Stimulated activated CD4-positive, alpha-beta T cell treated with anti-CD3 and anti-CD28 coated beads, TNF-alpha, amount 100 ng/mL, for 4 hours (primary cell): ENCODE measurements at places on chromosomes 3 and 15.

DNA sequence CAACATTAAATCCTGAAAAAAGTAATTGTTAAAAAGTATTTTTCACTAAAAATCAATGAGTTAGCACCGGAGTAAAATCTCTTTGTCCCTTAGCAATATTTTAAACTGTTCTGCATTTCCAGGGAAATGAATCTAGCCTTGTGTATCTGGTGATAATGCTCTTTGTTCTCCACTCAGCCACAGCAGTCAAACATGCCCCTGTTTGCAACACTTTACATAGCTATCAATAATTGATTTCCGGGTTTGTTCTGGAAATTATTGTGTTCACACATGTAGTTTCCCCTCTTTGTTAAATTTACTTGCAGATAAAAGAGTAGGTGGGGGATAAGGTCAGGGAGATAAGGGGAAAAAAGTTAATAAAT, 3.6 kb upstream of the A4GNT start:
- no peak for DNase-seq

DNA sequence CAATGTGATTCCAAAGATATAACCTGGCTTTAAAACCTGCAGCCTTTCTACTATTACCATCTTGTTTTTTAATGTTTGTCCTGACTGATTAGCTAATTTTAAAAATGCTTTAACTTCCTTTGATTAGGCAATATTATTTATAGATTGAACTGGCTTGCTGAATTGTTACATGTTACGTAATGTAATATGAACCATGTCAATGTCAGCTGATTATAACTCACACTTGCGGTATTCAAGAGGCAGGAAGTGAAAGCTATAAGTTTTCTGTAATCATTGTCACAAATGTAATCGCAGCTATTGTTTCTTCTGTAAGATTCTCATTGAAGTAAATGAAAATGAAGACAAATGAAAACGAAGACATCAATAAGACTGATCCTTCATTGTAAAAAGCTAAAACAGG, 146.8 kb downstream of the ROBO2 start:
- DNase-seq: no peak

- DNase-seq: no peak
Measured at GRCh38 chr3:120407508-120408287, 43.1 kb downstream of the FSTL1 start.

- DNase-seq: no peak
Measured at GRCh38 chr3:70647823-70648222, 335.4 kb upstream of the MDFIC2 start.

- no peak for DNase-seq
Measured at GRCh38 chr3:76034649-76035048, 249.3 kb upstream of the ZNF717 start.

- no peak for DNase-seq
Measured at GRCh38 chr3:66722675-66723074, 221.9 kb upstream of the LRIG1 start.

DNA sequence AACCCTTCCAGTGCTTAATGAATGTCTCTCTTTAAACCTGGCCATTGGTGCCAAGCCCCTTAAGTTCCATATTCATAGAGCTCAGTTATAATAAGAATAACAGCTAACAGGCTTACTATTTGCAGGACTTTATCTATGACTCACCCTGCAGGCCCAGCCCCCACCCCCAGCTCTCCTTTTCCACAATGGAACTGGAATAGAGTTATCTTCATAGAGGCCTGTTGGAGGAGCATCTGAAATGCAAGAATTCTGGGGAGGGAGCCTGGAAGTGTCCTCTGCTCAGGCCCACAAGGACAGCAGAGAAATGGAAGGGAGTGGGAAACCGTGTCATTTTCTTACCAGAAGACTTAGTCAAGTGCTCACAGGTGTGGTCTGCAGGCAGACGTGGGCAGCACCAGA, 52.8 kb downstream of the SEMA5B start:
- no peak for DNase-seq

DNA sequence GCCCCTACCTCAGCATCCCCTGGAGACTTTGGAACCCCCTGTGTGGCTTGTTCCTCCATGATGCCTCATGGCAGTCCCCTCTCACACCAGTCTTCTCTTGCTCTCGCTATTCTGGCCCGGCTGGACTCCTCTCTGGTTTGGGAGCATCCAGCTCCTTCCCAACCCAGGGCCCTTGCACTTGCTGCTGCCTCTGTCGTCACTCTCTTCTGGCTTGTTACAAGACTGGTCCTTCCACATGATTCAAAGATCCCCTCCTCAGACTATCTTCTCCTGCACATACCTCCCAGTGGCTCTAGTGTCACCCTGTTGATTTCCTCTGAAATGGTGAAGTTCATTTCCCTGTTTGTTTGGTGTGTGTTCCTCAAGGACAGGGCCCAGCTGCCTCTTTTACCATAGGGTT, 6.5 kb upstream of the GNAI2 start:
- DNase-seq: no peak

- DNase-seq: no peak
Measured at GRCh38 chr15:61327019-61327631, 98.0 kb upstream of the RORA start.

DNA sequence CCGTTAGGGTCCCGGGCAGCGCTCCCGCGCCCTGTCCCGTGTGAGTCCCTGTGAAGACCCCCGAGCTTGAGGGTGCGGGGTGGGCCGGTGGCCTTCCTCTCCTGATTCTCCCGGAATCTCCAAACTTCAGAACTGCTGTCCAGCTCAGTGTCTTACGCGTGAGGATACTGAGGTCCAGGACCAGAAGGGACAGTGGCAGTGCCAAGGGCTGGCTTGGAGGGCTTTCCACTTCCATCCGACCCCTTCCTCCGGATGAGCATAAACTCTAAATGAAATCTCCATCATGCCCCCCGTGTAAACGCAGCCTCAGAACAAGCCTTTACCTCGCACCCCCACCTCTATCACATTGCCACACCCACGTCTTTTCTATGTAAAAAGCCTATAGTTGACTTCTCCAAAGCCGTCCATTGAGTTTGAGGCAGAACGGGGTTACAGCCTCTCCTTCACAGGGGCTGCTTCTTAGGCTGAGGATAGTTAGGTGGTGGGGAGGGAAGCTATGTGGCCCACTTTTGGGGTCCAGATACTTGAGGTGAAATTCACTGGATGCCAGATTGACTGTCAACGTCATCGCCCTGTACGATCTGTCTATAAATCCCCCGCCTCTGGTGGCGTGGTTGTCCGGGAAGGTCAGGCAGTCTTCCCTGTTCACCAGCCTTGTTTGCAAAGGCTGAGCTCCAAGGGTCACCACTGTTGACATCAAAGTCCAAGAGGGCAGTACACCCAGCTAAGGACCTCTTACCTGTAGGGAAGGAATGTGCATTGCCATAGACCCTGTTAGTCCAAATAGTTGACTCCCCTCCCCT, 1.1 kb downstream of the EDEM1 start:
- peak; percentile 32 for DNase-seq

DNA sequence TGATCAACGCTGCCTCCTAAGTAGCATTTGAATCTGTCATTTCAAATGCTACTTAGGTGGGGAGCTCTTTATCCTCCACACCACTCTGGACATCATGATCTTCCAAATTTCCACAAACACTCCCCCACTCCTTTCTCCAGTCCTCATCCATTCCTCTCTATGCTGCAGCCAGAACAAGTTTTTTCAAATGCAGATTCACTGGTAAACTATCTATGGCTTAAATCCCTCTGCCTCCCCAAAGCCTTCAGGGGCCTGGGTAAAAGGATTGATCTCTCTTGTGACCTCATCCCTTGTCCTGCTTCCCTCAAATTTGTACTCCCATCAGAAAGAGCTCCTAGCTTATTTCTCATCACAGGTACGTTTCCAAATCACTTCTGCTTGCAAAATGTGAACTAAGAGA, 1.3 kb upstream of the AEN start:
- DNase-seq: no peak

GRCh38 chr3:180319461-180319860, 282.5 kb upstream of the TTC14 start:
- DNase-seq: no peak

- no peak for DNase-seq
Measured at GRCh38 chr3:64271631-64272030, 46.4 kb upstream of the PRICKLE2 start.

GRCh38 chr3:108713009-108713516, 44.1 kb downstream of the RETNLB start:
- no peak for DNase-seq

DNA sequence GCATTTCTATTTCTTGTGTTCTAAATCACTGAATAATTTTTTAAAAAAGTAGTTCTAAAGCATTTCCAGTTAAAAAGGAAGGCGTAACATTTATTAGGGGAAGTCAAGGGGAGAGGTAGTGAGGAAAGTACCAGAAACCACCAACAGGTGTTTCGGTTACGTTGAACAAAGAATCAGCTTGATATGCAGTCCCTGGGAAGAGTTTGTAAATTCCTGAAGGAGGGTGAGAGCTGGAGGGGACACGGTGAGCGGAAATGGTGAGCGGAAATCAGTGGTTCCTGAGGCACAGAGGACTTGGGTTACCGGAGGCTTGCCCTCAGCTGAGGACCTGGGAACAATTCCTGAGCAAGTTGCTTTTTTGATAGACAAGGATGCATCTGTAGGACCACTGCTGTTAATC, 17.8 kb downstream of the MAP2K1 start:
- DNase-seq: no peak

- DNase-seq: no peak
Measured at GRCh38 chr15:75544359-75544758, 34.8 kb downstream of the PTPN9 start.

DNA sequence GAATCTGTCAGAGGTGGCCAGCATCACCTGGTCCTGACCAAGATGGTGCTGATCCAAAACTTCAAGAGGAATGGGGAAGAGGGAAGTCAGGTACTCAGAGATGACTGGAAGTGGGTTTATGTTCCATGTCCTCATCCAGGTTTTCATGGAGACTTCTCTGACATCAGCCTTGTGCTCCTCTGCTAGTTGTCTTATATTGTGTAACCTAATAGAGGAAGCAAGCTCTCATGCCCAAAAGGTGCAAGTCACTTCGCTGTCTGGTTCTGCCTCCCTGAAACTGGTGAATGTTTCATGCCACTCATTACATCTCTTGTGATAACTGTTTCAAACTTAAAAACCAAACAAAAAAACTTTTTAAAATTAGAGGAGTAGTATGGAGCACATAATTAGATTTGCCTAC, 127.2 kb upstream of the MANF start:
- DNase-seq: no peak

DNA sequence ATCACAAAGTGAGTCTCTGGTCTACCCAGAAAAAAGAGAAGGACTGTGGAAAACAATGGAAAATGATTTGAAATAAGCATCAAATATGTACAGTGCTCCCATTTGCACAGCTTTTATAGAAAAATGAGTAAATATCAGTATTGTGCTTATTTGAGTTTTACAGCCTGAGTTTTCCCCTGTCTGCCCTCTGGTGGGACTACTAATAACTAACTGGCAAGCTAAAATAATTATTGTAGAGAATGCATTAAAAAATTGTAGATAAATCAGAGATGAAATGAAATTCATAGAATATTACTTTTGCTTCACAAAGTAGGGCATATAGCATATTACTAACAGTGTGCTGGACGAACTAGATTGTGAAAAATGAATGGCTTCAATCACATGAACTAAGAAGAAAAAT, 287.1 kb downstream of the NAALADL2 start:
- no peak for DNase-seq

GRCh38 chr15:73901126-73901810, 25.0 kb upstream of the LOXL1 start:
- DNase-seq: no peak

- DNase-seq: no peak
Measured at GRCh38 chr3:171404376-171404967, 55.7 kb downstream of the TNIK start.

DNA sequence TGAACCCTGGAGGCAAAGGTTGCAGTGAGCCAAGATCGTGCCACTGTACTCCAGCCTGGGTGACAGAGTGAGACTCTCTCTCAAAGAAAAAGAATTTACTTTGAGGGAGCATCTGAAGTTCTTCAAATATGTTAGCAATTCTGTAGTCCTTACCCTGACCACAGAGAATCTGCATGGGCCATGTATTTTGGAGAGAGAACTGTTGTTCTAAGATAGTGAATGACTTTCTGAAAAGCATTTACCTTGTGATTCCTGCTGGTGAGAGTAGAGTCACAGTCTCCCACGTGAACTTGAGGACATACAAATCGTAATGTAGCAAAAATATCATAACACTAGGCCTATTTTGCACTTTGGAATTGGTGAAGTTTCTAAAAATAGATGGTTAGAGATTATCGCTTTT, 3.9 kb downstream of the BRK1 start:
- DNase-seq: no peak

DNA sequence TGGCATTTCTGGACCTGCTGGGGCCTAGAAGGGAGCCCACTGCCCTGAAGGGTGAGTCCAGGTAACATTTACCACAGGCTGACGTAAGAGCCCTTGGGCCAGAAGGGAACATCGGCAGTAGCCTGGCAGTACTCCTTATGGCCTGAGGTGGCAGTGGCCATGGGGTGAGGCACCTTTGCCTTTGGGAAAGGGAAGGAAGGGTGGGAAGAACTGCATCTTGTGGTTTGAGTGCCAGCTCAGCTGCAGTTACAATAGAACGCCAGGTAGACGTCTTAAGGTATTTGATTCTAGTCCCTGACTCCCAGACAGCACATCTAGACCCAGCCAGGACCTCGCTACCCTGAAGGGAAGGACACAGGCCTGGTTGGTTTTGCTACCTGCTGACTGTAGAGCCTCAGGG, 104.9 kb downstream of the SOX14 start:
- no peak for DNase-seq

DNA sequence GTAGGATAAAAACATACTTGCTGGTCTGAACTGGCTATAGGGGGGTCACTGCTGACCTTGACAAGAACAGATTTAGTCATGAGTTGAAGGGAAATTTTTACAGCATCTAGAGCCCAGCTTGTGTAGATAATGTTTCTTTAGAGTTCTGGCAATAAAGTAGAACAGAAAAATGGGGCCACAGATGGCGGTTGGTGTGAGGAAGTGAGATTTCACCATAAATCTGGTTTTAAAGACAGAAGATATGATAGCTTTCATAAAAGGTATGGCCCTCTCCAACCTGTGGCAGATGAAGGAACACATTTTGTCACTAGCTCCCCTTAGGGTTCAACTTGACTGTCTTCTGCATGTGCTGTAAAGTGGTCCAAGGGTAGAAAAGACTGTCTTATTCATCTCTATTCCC, 24.3 kb upstream of the IMPDH2 start:
- DNase-seq: no peak

DNA sequence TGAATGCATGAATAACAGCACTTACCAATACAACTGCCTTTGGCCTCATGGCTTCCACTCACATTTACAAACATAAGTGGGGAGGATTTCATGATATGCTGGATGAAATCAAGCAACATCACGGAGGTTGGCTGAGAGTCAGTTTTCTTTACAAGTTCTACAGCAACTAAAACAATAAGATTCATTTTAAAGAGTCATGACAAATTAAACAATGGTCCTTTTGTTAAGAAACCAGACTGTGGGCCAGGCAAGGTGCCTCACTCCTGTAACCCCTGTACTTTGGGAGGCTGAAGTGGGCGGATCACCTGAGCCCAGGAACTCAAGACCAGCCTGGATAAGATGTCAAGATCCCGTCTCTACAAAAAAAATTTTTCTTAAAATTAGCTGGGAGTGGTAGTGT, 12.4 kb downstream of the ATR start:
- DNase-seq: no peak

GRCh38 chr15:78421238-78421965, 16.6 kb upstream of the IREB2 start:
- DNase-seq: no peak
